ENCODE measurements at places on chromosomes 1 and 21. TPM values are rescaled to one million over a fixed set of nuclear protein-coding genes. Genes with fewer than 3 reads are reported as not detected.

Gene CNR2
- 3.7 TPM for total RNA-seq

Gene SEMA4A
- 17.8 TPM for total RNA-seq

Gene COL11A1
- total RNA-seq = not detected

Gene BPNT1
- total RNA-seq = 26.3 TPM

Gene AGBL4
- not detected for total RNA-seq

Gene INKA2
- total RNA-seq = 4.3 TPM

Gene BARHL2
- total RNA-seq = not detected

Gene C2CD4D
- 0.26 TPM for total RNA-seq

Gene PINK1
- 3.6 TPM for total RNA-seq

Gene MROH9
- not detected for total RNA-seq

Gene ITLN2
- total RNA-seq = not detected

Gene NFASC
- not detected for total RNA-seq

Gene LAX1
- total RNA-seq = 15.5 TPM

Gene PTPN7
- 255 TPM for total RNA-seq

Gene ELF3
- total RNA-seq = 0.55 TPM

Gene CD84
- 15.4 TPM for total RNA-seq

Gene TTC22
- total RNA-seq = 5.0 TPM

Gene SPATA45
- total RNA-seq = not detected

Gene SPRR2A
- total RNA-seq = not detected

Gene RXFP4
- not detected for total RNA-seq

Gene SLC25A34
- 1.6 TPM for total RNA-seq

Gene SERINC2
- total RNA-seq = not detected

Gene ANGPTL3
- total RNA-seq = not detected

Gene TDRD5
- not detected for total RNA-seq

Measured in activated CD8-positive, alpha-beta T cell treated with anti-CD3 and anti-CD28 coated beads, Interleukin-2, amount 10 ng/mL, durations not matched to agents 7 days and 5 days (primary cell).